ENCODE measurements at places on chromosomes 11 and 22.

DNA sequence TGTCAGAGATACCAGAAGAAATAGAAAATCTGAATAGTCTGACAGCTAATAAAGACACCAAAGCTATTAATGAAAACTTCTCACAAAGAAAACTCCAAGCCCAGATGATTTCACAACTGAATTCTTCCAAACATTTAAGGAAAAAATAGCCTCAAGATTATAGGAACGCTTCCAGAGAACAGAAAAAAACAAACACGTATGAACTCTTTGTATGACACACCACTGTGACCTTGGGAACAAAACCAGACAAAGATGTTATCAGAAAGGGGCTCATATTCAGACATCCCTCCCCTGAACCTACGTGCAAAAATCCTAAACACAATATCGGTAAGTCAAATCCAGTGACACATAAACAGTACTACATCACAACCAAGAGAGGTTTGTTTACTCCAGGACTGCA is 23.5 kb downstream of the CERK start:
- H3K4me3 ChIP-seq, result no peak overlapping the region
- H3K36me3 ChIP-seq, result peaks cover 46% of the 10 kb centered on the region
- H3K27ac ChIP-seq, result no peak overlapping the region
- no peaks in the 10 kb centered on the region for H3K27me3 ChIP-seq

DNA sequence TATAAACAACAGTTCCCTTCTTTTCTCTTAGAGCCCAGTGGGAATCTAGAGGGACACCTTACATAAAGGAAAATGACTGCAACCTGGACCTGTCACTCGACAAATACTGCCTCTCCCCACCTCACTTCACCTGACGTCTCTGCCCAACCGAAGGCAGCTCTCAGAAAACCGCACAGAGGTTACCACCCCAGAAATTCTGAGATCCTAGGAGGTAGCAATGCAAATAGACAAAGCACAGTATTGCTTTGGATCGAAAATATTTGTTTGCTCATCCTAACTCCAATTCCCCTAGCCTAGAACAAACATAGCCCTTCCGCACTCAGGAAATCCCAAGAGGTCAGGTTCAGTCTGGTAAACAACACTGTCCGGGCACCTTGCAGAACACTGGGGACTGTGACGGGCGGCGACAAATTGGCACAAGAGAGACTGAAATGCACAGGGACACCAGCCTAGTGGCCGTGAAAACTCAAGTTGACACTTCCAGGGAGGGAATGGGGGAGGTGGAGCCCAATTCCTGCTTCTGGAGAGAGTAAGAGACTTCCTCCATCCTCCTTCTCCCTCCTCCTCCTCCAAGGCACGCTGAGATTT is 420 bp upstream of the TRIM44 start:
- no peaks in the 10 kb centered on the region for H3K27me3 ChIP-seq
- H3K4me3 ChIP-seq, result peak overlapping the region; percentile 57
- H3K27ac ChIP-seq, result peak overlapping the region; percentile 91
- H3K4me1 ChIP-seq, result peaks cover 20% of the 10 kb centered on the region

- no peaks in the 10 kb centered on the region for H3K4me1 ChIP-seq
- no peak overlapping the region for H3K4me3 ChIP-seq
- no peak overlapping the region for H3K27ac ChIP-seq
- no peaks in the 10 kb centered on the region for H3K36me3 ChIP-seq
- DNase-seq, result no peak
Observed at GRCh38 chr11:74212533-74212932, 41.4 kb downstream of the PPME1 start.

DNA sequence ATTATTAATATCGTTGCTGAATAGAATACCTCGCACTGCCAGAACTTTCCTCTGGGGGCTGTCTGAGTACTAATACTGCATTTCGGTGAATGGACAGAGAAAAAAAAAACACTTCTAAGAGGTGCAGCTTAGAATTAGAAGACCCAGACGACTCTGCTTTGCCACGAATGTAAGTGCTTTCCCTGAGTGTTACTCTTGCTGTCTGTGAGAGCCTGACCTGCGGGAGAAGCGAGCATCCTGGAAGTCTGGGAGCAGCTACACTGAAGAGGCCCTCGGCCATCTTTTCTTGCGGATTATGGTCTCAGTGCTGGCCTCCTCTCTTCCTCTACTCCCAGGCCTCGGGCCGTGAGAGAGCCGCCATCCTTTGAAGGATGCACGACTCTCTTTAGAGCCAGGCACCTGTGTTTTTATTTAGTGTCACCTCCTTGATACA is 94.9 kb downstream of the SCN3B start:
- H3K4me1 ChIP-seq, result peaks cover 19% of the 10 kb centered on the region
- DNase-seq, result peak; percentile 51
- H3K36me3 ChIP-seq, result no peaks in the 10 kb centered on the region
- H3K4me3 ChIP-seq, result peak overlapping the region; percentile 39
- no peaks in the 10 kb centered on the region for H3K27me3 ChIP-seq

GRCh38 chr11:60631944-60632343 is 67.5 kb upstream of the MS4A8 start:
- no peak for DNase-seq
- no peaks in the 10 kb centered on the region for H3K36me3 ChIP-seq
- H3K27ac ChIP-seq, result no peak overlapping the region
- H3K4me3 ChIP-seq, result no peak overlapping the region
- no peaks in the 10 kb centered on the region for H3K27me3 ChIP-seq
- H3K4me1 ChIP-seq, result no peaks in the 10 kb centered on the region

DNA sequence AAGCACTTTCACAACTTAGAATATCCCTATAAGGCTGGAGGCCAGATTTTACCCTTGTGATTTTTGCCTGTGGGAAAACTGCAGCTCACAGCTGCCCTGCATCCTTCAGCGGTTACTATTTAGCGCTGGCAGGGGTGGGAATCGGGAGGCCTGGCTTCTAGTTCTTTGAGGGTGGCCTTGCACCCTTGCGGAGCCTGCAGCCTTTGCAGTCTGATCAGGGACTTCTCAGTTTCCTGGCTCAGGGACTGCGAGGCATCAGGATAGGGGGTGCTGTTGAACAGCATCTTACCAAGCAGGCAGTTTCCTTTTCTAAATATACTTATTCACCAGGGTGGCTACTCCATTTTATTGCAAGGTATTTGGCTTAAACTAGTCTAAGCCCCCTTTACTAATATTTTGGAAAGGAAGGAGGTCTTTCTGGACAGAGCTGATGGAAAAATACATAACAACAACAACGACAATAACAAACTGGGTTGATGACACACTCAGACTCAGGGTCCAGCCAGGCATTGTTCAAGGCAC is 2.9 kb upstream of the APOA1 start:
- peaks cover 4% of the 10 kb centered on the region for H3K4me1 ChIP-seq
- no peak for DNase-seq
- H3K4me3 ChIP-seq, result no peak overlapping the region
- no peak overlapping the region for H3K27ac ChIP-seq
- H3K36me3 ChIP-seq, result peaks cover 19% of the 10 kb centered on the region

GRCh38 chr11:115963156-115963555 is 458.9 kb upstream of the CADM1 start:
- no peak overlapping the region for H3K4me3 ChIP-seq
- H3K4me1 ChIP-seq, result peaks cover 6% of the 10 kb centered on the region
- no peaks in the 10 kb centered on the region for H3K27me3 ChIP-seq
- no peak overlapping the region for H3K27ac ChIP-seq
